H4 (cell line): ENCODE measurements at places on chromosomes 16 and 17. TPM values are rescaled to one million over a fixed set of nuclear protein-coding genes. Genes with fewer than 3 reads are reported as not detected.

IRX6 gene
- not detected in 2 replicates for total RNA-seq

CD300A gene
- not detected in 2 replicates for total RNA-seq

KRT31 gene
- total RNA-seq: not detected in 2 replicates

ABCA9 gene
- total RNA-seq: not detected in 2 replicates

KRT28 gene
- not detected in 2 replicates for total RNA-seq

NSF gene
- total RNA-seq: 56.4 and 68.2 TPM in 2 replicates

DNA sequence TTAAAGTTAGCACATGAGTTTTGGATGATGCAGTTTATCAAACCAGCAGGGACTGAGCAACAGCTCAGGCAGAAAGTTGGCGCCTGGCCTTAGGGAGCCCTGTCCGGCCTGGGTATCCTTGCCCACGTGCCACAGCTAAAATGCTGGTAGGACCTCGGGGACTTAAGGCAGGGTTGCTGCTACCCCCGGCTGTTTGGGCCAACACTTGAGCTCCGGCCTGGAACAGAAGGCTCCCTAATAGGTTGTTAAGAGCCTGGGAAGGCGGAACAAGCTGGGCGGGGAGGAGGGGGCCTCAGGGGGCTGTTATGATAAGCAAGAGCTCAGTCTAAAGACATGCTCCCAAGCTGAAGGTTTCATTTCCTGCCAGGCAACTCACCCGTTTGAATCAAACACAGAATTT is 39.7 kb downstream of the CUEDC1 start:
- no peak for DNase-seq

GRCh38 chr17:69828087-69828486 is 246.9 kb upstream of the KCNJ16 start:
- DNase-seq: peak; percentile 31

GRCh38 chr17:54191261-54191660 is 368.5 kb downstream of the KIF2B start:
- DNase-seq: no peak

DNA sequence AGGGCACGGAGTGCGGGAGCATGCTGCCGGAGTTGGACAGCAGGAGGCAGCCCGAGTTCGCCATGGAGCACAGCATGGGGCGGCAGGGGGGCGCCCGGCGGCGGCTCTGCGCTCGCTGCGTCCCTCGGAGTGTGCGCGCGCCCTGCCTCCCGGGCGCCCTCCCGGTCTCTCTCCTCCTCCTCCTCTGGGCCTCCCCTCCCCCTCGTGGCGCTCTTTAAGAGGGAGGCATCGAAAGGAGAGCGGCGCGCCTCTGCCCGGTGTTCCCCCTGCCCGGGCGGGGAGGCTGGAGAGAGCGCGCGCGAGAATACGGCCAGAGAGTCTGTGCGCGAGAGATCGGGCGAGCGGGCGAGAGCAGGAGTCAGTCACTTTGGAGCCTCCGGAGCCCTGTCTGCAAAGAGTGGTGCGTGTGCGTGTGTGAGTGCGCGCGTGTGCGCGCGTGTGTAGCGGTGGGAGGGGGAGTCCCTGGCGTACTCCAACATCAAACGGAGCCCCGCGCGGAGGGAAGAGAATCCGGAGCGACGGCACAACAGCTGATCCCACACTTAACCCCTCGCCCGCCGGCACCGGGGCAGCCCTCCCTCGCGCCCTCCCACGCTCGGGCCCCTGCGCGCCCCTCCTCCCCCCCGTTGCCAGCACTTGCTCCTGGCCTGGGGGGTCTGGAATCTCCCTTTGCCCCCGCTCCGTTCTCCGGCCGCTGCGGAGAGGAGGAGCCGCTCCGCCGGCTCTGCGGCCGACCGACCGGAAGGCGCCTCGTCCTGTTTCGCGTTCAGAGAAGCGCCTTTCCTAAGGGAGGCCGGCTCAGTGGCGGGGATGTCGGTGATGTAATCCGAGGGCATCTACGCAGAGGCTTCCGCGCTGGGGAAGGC is 108.9 kb downstream of the ENGASE start:
- no peak for DNase-seq

DNA sequence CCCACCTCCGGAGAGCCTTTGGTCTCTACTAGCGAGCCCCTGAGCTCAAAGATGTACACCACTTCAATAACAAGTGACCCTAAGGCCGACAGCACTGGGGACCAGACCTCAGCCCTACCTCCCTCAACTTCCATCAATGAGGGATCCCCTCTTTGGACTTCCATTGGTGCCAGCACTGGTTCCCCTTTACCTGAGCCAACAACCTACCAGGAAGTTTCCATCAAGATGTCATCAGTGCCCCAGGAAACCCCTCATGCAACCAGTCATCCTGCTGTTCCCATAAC is 702 bp downstream of the SPN start:
- DNase-seq: no peak

DNA sequence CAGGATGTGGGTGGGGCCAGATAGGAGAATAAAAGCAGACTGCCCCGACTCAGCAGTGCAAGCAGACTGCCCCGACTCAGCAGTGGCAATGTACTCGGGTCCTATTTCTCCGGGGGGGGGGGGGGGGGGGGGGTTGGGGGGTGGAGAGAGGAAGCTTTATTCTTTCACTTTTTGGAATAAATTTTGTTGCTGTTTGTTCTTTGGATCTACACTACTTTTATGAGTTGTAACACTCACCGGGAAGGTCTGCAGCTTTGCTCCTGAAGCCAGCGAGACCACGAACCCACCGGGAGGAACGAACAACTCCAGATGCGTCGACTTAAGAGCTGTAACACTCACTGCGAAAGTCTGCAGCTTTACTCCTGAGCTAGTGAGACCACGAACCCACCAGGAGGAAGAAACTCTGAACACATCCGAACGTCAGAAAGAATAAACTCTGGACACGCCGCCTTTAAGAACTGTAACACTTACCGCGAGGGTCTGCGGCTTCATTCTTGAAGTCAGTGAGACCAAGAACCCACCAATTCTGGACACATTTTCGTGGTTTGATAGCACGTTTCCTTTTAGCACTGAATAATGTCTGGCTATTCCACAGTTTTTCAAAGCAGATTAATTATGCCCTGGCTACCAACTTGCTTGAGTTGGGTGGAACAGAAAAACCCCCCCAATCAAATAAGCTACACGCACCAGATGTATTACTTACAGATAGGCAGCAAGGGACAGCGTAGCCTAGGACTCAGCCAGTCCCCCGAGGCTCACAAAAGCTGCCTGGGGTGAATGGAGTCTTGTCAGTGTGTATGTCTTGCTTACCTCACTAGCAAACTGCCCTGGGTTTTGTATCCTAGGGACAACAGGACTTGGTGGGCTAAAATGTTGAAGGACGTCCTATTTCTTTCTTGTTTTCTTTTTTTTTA is 11.9 kb downstream of the FZD2 start:
- no peak for DNase-seq

- DNase-seq: no peak
These were observed 3.7 kb upstream of the HCRT start for GRCh38 chr17:42188749-42189650.

DNA sequence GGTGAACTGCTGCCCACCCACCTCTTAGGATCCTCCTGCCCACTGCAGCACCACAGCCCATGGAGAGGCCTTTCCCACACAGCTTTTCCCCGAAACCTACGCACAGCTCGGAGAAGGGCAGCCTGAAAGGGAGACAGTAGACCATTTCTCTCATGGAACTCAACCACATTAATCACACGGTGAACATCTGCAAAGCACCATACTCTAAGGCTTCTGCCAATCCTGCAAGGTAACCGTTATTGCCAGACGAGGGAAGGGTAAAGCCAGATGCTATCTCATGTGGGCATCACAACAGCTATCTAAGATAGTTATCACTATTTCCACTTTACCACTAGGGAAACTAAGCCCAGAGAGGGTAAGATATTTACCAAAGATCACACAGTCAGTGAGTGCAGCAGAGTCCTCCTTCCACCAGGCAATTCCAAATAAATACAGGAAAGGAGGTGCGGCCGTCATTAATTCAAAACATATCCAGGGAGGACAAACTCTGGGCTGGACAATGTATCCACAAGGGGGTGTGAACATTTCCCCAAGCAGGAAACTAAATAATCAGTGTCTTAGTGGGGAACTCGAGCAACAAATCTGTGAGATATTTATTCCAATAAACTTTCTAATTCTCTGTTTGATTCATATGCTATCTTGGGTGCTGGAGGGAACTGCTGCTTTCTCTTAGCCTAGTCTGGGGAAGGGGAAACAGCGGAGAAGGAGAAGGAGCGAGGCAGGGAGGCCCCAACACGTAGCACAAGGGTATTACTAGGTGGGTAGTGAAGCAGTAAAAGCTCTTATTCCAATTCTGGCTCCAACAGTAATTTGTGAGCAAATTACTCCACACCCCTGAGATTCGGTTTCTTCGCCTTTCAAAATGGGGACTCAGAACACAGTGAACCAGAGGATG is 723 bp downstream of the TMEM186 start:
- DNase-seq: no peak

- DNase-seq: no peak
These were observed 30.2 kb downstream of the PLCD3 start for GRCh38 chr17:45101883-45102811.

GRCh38 chr16:23505671-23506605 is 4.4 kb downstream of the GGA2 start:
- no peak for DNase-seq
